ENCODE measurements at places on chromosomes 1 and 21. TPM values are rescaled to one million over a fixed set of nuclear protein-coding genes. Genes with fewer than 3 reads are reported as not detected.
A peak's percentile ranks its signal among the peaks of the same experiment; 100 is the strongest.

DNA sequence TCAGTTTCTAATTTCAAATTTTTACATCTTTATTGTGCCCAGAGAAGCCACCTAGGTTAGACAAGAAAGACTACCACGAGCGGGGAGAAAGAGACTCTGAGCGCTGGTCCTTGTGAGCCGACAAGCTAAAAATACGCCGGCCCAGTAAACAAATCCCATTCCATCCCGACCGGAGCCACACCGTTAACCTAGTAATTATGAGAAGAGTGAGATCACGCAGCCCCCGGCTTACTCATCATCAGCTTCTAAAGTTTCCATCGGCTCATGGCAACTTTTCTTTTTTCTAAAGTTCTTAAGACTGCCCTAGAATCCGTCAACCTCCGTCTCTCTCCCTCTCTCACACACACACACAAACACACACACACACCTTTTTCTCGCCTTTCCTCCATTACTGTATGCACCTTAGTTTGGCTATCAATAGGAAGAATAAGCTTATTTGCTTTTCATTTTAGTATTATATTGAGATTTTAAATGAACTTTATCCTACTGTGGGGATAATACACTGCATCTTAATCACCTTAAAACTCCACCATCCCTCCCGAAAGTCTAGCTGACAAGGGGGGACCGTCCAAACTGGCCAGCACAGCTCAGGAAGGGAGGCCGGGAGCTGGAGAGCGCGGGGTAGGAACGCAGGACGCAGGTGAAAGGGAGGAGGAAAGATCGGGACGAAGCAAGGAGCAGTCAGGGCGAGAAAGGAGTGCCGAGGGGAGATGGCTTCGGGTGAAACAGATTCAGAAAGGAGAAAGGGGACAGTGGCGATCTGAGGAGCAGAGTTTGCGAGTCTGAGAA is 728 bp downstream of the OTUD7B start:
- DNase-seq: peak; percentile 34

DNA sequence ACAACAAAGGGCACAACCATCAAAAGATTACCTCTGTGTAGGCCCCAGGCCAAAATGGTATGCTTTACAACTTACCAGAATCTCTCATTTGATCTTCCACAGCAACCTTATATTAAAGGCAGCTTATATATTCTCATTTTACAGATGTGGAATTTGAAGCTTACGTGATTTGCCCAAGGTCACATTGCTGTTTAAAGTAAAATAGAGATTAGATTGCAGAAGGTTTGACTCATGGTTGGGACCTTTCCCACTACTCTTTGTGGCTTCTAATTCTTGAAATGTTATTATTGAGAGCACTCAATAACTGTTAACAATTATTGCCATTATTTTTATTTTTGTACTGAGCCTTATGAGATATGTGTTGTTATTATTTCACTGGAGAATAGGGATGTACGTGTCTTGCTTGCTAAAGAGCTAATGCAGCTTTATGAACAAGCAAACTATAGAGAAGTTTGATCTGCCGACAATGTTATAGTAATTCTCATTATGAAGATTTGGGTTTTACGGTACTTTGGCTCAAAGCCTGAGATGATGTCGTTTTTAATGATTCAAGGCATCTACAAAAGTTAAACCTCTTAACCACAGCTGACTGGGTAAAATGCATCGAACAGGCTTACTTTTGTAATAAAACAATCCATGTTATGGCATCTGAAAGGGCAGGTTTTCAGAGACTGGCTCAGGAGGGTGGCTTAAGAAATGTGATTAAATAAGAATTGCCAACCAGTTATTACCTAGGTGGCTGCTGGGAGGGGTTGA is 43.3 kb upstream of the TSNAX start:
- no peak for DNase-seq

DNA sequence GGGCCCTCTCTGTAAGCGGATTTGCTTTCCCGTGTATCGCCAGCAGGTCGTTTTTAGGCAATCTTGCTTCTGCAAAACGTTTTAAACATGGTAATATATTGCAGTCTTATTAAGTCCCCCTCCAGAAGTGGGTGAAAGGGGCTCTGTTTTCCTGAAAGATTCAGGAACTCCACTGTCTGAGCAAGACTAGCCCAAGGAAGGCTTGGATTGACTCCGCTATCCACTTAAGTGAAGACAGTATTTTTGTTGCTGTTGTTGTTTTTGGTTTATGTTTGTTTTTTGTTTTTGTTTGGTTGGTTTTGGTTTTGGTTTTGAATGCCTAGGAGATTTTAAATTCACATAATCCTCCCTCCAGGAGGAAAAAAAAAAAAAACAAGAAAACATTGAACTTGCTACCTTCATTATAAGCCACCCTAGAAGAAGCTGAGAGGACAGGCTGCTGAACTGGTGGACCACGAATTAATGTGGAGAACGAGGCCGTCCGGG is 29.1 kb upstream of the NFIA start:
- DNase-seq: no peak

The CD1C gene
- not detected for total RNA-seq

The OR2G6 gene
- total RNA-seq: under 0.01 TPM

The IL23R gene
- total RNA-seq: not detected
